ENCODE measurements at places on chromosomes 5 and 9.

DNA sequence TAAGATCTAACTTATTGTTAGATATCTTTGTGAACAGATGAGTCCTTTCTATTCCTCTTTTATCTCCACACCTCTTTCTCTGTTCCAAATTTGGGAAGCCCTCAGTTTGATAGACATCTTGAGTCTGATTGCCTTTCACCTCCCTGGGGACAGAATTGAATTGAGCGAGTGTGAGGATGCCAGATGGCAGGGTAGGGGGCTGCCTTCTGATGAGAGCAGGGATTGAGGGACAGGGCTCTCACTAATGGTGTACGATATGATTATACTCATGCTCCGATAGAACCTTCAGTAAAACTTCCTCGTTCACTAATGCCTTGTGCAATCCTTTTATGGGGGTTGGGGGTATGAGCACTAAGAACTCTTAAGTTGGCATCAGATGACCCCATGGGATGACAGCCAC, 172.1 kb upstream of the DAP start:
- DNase-seq: no peak

DNA sequence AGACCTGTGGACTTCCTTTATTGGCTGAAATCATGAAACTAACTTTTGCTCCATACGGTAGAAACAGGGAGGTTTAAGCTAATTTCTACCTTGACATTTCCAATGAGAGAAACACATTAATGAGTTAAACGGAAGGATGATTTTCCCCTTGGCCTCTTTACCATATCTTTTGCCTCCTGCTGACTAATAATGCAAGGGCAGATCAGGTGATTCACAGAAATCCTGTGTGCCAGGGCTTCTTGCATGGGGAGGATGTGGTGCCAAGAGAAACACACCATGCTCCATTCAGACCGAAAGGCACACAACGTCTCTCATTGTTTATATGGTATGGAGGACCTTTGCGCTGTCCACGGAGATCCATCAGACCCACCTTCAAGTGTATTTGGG, 17.4 kb upstream of the PRLR start:
- DNase-seq: no peak

- no peak for DNase-seq
These were observed 3.4 kb downstream of the SLC6A19 start for GRCh38 chr5:1204693-1205242.

GRCh38 chr9:4620057-4620765, 41.9 kb upstream of the PLPP6 start:
- DNase-seq: no peak

GRCh38 chr5:27701931-27702903, 663.8 kb upstream of the CDH9 start:
- DNase-seq: no peak

DNA sequence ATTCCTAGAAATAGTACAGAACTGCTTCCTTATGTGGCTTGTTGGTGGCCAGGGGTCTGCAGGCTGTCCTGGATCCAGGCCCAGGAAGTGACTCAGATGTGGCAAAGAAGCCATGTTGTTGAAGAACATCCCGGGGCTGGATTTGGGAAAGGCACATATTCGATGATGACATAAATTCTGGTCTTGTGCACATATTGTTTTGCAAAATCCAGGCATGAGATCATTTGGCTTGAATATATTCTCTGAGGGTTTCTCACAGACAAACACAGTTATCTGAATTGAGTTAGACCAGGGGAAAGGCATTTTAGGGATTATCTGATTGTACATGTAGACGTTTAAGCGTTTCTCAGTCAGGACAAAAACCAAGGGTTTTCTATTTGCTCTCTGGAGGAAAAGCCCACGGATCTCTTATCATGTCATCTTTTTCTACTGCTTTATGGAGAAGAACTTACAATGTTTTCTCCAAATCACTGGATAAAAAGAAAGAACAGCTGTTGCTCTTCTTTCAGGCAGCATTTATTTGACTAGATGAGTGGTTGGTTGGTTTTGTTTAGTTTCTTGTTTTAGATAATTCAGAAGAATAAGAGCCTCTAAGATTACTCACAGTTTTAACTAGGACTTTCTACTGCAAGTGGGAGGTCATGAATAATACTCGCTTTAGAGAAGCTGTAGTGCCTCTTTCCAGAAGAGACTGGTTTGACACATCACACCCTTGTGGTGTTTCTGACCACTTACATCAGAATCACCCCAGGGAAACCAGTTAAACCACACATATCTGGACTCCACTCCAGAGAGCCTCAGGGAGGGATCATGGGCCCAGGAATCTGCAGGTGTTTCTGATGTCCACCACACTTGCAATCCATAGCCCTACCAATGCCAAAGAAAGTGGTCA, 29.5 kb upstream of the LHFPL2 start:
- no peak for DNase-seq

DNA sequence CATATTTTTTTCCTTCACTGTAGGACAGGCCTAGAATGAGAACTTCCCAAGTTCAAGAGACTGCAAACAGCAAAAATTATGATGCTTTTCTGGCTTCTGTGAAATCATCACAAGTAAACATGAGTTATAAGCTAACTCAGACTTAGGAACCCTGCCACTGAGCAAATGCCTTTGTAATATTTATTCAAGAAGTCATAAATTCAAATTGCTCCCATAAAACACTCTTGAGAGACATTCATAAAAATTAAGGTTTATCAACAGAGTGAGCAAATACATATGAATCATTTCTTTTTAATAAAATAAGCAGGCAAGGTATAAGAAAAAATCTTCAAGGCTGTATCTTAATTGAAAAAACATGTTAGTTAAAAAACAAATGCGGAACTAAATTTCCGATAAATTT, 124.2 kb downstream of the GNA14 start:
- DNase-seq: no peak

DNA sequence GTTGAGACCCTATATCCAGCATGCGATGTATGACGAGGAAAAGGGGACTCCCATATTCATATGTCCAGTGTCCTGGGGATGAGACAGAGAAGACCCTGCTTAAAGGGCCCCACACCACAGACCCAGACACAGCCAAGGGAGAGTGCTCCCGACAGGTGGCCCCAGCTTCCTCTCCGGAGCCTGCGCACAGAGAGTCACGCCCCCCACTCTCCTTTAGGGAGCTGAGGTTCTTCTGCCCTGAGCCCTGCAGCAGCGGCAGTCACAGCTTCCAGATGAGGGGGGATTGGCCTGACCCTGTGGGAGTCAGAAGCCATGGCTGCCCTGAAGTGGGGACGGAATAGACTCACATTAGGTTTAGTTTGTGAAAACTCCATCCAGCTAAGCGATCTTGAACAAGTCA, 17.1 kb downstream of the BTNL3 start:
- DNase-seq: no peak

DNA sequence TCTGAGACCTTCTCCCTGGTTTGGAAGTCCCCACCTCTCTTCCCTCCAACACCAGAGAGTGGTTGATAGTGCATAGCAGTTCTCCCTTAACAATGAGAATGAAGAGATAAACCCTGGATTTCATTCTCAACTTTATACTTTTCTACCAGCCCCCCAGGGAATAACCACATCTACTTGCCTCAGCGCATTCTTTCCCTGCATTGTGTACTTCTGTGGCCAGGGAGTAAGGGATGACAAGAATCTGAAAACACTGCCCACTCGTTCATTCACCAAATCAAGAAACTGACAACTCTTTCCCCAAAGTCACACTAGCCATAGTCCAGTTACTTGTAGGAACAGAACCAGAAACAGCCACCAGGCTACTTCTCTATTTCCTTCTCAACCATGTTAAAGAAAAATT, 46.0 kb upstream of the SPIN1 start:
- no peak for DNase-seq

DNA sequence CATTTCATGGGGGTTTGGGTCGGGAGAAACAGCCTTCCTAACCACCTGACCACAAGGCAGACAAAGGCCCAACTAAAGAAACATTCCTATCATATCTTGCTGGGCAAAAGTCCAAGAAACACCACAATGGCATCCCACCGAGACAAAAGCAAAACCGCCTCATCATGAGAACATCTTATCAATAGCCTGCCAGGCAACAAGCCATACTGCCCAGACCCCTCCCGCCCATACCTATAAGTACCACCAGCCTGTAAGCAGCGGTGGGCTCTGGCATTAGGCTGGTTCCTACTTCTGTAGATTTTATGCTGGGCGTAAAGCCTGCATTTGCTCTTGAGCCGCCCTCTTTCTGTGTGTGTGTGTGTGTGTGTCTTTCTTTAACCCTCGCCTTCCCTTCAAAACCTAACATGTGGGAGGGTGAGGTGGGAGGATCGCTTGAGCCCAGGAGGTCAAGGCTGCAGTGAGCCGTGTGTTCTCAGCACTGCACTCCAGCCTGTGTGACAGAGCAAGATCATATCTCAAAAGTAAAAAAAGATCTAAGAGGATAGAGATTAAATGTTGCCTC, 56.9 kb downstream of the PDE6A start:
- DNase-seq: no peak

GRCh38 chr5:164671640-164672039, 1166.2 kb downstream of the MAT2B start:
- no peak for DNase-seq

GRCh38 chr9:92276331-92277032, 17.0 kb downstream of the IARS1 start:
- no peak for DNase-seq

DNA sequence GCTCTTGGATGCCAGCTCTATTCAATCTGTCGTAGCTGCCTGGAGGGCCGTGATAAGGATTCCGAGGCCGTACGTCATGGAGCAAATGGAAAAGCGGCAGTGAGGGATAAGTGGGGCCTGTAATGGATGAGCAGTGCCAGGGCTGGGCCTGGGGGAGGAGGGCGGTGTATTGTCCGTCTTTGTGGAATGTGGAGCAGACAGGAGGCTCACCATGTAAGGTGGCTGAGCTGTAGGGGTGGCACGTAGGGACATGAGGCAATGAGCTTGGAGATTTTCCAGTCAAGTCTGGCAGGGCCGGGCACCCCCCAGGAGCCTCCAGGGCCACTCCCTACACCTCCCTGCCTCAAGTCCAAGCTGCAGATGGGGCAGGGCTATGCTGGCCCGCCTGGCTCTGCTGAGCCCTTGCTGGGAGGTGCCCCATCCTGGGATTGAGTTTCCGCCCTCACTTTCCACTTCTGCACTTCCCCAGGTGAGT, 29.2 kb downstream of the NCS1 start:
- no peak for DNase-seq

DNA sequence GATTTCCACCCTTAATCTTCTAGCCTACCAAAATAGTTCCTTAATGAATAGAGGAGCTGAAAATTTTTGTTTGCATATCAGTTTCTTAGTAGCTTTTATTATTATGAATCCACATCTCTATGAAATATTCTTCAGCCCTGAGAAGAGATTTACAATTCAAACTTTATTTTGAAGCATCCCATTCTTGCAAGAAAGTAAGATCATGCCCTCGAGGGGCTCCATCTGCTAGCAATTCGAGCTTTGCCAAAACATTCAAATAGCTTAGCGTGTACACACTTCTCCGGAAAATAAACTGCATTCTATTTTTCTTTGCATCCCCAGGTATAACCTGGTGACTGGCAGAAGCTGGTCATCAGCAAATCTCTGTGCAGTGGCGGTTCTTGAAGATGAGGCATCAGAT, 370.7 kb downstream of the MTRR start:
- no peak for DNase-seq

GRCh38 chr9:99134893-99135341, 30.0 kb downstream of the TGFBR1 start:
- no peak for DNase-seq

GRCh38 chr9:69036309-69036708, 757 bp downstream of the FXN start:
- peak; percentile 21 for DNase-seq

GRCh38 chr5:155313518-155313917, 300.0 kb downstream of the KIF4B start:
- DNase-seq: no peak

DNA sequence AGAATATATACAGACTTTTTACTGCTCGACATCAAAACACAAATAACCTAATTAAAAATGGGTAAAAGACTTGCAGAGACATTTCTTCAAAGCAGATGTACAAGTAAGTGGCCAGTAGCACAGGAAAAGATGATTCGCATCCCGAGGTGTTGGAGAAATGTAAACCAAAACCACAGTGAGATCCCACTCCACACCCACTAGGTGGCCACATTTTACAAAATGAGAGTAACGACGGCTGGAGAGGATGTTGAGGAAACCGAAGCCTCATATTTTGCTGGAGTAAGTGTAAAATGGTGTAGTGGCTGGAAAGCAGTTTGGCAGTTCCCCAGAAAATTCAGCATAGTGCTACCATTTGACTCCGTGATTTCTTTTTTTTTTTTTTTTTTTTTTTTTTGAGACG, 21.3 kb upstream of the GBGT1 start:
- no peak for DNase-seq

DNA sequence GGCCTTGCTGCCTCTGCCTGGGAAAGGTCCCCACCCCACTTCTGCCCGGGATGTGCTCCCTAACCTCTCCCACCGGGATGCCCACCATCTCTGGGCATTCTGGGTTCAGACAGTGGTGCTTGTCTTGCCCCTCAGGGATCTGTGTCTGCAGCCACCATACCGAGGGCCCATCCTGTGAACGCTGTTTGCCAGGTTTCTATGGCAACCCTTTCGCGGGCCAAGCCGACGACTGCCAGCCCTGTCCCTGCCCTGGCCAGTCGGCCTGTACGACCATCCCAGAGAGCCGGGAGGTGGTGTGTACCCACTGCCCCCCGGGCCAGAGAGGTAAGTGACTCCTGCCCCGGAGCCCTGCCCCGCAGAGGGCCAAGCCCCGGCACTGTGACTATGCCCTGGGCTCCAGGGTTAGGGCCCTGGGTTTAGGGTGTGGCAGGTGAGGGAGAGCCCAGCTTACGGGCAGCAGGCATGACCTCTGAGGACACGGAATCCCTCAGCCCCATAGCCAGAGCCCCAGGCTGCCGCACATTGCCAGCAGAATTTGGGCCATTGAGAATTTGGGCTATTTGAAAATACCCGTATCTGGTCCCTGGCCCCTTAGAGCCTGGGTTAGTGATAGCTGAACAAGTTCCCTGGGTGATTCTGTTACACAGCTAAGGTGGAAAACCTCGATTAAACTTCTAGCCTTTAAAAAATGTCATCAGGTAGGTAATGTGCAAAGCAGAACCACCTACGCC, 35.3 kb upstream of the AIF1L start:
- no peak for DNase-seq

- no peak for DNase-seq
These were observed 23.3 kb downstream of the SMIM23 start for GRCh38 chr5:171808951-171809350.

DNA sequence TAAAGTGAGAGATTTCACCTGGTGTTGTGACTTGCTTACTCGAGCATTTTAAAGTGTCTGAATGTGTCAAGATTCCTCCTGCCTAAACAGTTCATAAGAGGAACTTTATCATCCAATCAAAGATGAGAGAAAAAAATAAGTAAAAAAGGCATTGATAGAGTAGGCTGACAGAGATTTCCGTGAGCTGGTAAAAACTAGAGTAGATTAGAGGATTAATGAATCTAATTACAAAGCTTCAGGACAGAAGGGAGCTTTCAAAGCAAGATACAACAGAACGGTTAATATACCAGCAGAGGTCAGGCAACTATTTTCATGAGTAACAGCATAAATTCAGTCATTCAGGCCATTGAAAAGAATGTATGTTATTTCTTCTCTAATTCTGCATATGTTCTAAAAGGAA, 91.5 kb downstream of the ADAMTS6 start:
- DNase-seq: no peak

Data from stimulated activated CD4-positive, alpha-beta T cell treated with anti-CD3 and anti-CD28 coated beads, Interleukin-12 subunit alpha, Interleukin-12 subunit beta, amount 100 ng/mL, for 4 hours (primary cell).